ENCODE measurements at places on chromosomes 12 and 14.

DNA sequence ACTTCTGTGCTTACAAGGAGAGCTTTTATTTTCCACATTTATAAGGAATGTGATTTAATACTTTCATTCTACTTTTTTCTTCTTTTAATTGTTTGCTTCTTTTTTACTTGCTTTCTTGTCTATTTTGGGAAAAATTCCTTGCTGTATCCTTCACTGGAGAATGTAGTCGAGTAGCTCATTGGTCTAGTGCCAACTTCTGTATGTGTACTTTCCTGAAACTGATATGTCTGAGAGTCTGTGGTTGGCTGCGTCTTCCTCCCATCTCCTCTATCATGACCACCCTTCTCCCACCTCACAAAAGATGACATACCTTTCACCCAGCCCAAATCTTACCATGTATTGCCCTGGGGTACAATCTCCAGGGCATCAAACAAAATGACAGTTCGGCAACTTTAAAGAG, 51.8 kb downstream of the MSRB3 start:
- DNase-seq: no peak

DNA sequence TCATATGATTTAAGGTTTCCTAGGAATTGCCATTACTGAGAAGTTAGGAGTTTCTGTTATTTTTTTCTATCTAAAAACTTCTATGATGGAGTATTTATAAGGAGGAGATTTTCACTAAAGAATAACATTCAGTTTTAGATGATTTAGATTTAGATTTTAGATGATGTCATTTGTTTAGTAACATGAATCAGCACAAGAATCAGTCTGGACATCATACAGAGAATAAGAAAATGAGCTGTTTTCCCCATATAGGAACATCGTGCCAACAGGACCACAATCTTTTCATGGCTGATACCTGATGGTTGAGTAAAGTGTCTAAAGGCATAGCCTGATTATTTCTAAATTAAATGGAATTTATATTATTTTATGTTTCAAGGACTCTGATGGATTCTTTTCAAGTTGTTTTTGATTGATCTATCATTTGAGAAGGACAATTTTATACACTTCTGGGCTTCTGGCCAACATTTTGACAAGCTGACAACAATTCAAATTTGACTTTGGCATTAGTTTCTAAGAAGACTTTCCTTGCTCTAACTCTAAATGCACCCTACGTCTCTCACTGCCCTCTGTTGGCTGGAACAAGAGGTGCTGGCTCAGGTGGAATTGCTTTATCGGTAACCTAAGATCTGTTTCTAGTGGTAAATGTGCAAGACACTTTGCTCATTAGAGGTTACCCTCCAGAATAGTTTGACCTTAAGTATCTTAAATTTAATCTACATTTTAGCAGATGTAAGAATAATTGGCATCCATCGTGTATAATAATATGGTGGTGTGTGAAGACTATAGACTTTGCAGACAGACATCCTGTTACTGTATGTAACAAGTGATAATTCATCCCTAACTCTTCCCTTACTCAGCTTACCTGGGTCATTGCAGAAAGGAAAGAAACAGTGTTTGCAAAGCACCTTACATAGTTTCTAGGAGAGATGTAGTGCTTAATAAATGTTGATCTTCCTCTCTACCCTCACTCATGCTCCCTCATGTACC, 42.8 kb upstream of the CPSF6 start:
- no peak for DNase-seq

GRCh38 chr12:92778525-92778924, 75.7 kb downstream of the PLEKHG7 start:
- DNase-seq: no peak

- no peak for DNase-seq
Observed at GRCh38 chr12:52370926-52371608, 3.8 kb upstream of the KRT85 start.

- DNase-seq: no peak
Observed at GRCh38 chr12:2769866-2770533, 24.8 kb upstream of the FKBP4 start.

DNA sequence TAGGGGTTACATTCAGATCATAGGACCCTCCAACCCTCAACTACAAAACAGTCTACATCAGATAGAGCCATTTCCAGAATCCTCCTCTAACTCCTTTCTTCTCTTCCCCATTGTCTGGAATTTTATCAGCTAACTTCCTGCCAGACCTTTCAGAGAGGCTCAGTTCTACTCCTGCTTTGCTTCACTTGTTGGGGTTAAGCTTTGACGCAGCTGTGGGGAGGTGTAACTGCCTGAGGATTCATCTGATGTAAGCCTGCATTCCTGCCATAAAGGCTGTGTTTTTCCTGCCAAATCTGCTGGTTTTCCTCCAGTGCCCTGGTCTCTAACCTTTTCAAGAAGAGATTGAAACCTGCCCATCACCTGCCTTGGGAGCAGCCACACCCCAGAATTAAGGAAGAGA, 16.9 kb downstream of the DHRS2 start:
- no peak for DNase-seq

DNA sequence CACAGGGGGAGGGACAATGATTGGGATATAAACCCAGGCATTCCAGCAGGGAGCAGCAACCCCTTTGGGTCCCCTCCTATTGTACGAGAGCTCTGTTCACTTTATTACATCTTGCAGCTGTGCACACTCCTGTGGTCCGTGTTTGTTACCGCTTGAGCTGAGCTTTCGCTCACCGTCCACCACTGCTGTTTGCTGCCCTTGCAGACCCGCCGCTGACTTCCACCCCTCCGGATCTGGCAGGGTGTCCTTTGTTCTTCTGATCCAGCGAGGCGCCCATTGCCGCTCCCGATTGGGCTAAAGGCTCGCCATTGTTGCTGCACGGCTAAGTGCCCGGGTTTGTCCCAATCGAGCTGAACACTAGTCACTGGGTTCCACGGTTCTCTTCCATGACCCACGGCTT, 64.1 kb downstream of the E2F7 start:
- no peak for DNase-seq

DNA sequence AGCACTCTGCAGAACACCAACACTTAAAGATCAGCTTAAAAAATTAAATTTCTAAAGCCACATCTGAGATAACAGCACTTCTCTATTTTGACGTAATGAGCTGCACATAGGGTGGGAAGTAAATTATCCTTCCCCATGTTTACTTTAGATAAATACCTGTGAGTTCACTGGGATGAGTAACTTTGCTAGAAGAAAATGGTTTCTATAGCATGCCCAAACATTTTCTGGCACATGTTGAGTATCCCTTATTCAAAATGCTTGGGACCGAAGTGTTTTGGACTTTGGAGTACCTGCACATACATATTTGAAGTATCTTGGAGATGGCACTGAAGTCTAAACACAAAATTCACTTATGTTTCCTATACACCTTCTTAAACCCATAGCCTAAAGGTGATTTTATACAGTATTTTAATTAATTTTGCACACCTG, 6.6 kb downstream of the SLC38A2 start:
- DNase-seq: no peak

GRCh38 chr12:50103767-50104321, at the start of gene GPD1:
Gene GPD1, plus strand, starts transcription at chr12:50104008. Its CDS starts 43 bp downstream, at chr12:50104051.
- DNase-seq: peak; percentile 45

DNA sequence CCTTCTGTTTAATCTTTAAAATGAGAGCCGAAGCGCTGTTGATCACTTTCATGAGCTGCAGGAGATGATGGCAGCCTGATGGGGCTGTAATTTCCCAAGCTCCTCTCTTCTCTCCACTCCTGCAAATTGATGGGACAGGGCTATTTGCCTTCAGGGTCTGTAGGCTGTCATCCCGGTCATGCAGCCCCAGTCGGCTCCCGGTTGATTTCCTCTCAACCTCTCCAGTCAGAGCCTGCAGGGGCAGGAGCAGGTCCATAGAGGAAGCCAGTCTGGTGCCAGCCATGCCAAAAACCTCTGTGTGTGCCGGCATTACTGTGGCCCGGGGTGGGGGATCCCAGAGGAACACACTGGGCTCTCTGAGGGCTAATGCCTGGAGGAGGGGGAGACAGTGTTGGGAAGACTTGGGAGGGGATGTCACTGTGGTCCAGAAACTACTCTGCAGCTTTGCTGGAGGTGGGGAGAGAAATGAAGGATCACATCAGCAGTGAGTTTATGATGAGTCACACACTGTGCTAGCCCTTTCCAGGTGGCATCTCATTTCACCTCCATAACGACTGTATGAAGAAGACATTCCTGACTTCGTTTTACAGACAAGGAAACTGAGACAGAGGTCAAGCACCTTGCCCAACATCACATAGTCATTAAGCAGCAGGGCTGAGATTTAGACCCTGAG, 46.5 kb upstream of the PRIMA1 start:
- DNase-seq: no peak

GRCh38 chr12:33587354-33587753, 147.7 kb upstream of the SYT10 start:
- DNase-seq: no peak

GRCh38 chr14:92539875-92540274, 26.3 kb downstream of the RIN3 start:
- no peak for DNase-seq

DNA sequence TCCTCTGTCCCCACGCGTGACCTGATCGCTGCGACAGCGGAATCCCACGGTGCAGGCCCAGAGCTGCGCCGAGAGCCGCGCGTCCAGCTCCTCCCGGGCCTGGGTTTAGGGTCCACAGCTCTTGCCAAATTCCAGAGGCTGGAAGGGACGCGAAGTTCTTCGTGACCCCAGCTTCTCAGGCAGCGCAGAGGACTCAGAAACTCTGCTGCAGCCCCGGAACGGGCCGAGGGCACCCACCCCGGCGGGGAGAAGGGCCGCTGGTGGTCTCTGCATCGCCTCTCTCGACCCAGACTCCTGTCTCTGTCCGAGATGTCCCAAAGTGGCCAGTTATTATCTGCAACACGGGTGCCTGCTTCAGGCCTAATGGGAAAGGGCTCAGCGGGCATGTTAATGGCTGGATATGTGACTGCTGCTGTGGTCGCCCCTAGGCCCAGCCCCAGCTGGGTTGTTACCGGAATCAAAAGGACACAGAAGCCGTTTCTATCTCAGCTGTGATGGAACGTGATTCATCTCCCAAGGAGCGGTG, 236.4 kb downstream of the VRK1 start:
- no peak for DNase-seq

- peak; percentile 58 for DNase-seq
Observed at GRCh38 chr12:51863933-51864832, 15.7 kb upstream of the FIGNL2 start.

GRCh38 chr12:94815958-94816357, 165.6 kb upstream of the TMCC3 start:
- no peak for DNase-seq

DNA sequence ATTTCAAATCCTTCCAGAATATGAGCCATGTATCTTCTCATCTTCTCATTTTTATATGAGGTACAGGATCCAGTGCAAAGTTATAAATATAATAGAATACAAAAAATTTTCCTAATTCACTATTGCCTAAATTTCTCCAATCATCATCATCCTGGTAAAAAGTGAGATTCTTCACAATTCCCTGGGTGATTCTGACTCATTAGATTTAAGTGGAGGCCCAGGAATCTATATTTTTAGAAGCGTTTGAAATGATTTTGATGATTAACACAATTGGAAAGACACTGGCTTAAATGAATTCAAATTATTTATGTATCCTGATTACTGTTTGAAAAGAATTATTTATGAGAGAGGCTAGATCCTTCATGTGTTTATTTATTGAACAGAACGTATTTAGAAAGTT, 380.3 kb upstream of the PDE3A start:
- DNase-seq: no peak

GRCh38 chr12:41980390-41980789, 164.3 kb downstream of the GXYLT1 start:
- DNase-seq: no peak

- peak; percentile 18 for DNase-seq
Observed at GRCh38 chr12:27199638-27200300, 44.3 kb upstream of the STK38L start.

DNA sequence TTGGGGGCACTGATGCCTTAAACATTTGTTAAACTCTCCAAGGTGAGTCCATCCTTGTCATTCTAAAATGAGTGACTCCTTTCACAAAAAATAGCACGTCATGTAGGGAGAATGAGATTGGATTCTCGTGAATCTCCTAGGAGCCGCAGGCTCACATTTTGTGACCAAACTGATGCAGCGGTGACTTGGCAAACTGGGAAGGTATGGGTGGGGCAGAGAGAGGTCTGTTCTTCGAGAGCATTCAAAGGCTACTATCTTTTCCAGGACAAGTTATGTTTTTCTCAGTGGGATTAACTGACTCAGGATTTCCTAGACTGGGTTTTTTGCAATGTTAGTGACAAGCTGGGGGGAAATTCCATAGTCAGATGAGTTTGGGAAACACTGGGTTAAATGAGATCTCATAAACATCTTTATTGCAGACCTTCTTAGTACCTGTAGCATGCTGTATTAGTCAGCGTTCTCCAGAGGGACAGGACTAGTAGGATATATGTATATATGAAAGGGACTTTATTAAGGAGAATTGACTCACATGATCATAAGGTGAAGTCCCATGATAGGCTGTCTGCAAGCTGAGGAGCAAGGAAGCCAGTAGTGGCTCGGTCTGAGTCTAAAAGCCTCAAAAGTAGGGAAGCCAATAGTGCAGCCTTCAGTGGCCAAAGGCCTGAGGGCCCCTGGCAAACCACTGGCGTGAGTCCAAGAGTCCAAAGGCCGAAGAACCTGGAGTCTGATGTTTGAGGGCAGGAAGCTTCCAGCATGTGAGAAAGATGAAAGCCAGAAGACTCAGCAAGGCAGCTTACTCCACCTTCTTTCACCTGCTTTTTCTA, 61.0 kb downstream of the FOXN4 start:
- DNase-seq: no peak

DNA sequence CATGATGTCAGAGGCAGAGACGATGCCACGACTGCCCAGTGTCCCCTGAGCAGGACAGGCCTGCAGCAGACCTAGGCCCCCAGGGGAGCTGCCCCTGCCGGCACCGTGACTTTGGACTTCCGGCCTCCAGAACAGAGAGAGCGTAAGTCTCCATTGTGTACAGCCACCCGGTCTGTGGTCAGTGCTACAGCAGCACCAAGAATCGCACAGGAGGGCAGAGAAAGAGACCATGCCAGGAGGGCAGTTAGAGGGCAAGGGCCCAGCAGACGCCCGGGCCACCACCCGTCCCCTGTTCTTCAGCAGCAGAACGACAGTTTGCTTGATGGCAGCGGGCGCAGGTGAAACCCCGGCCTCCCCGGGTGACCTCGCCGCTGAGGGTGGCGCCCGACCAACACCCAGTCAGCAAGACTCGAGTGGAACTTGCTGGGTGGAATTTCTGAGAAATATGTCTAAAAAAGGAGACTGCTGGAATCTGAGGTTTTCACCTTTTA, 19.7 kb downstream of the GALNT9 start:
- no peak for DNase-seq

DNA sequence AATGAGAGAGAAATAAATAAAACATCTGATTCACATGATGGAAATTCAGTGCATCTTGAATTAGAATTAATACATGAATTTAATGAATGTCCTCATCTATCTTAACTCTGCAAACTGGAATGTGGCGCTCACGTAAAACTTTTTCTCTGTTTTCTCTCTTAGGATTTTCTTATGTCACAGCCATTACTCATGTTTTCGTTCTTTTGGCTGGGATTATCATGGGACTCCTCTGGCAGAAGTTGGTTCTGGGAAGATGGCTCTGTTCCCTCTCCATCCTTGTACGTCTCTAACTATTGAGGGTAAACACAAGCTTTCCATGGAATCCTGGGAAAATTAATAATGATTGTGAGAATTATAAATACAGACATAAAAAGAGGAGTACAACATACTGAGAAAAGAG, 5.0 kb downstream of the CLEC12B start:
- DNase-seq: no peak

- DNase-seq: no peak
Observed at GRCh38 chr12:91576432-91576831, 393.8 kb upstream of the DCN start.

GRCh38 chr12:91922139-91922538, 223.5 kb downstream of the BTG1 start:
- no peak for DNase-seq
